Glutamatergic neuron (in vitro differentiated cells): ENCODE measurements at places on chromosomes 4 and X. TPM values are rescaled to one million over a fixed set of nuclear protein-coding genes. Genes with fewer than 3 reads are reported as not detected.

GRCh38 chrX:12245650-12246645 lies 107.7 kb downstream of the FRMPD4 start:
- DNase-seq = no peak

GRCh38 chr4:55399581-55399980 lies 3.8 kb downstream of the TMEM165 start:
- no peak for DNase-seq

GRCh38 chr4:77927991-77928925 lies 65.6 kb downstream of the MRPL1 start:
- no peak for DNase-seq

- no peak for DNase-seq
Measured at GRCh38 chrX:53511322-53511721, 77.2 kb upstream of the HSD17B10 start.

- no peak for DNase-seq
Measured at GRCh38 chr4:128333309-128334018, 45.9 kb upstream of the PGRMC2 start.

REPS2 gene
- total RNA-seq = 3.1 TPM
